ENCODE measurements at places on chromosomes 5 and 9.

- DNase-seq: no peak
These were observed 1.1 kb upstream of the IRF1 start for GRCh38 chr5:132491368-132492364.

DNA sequence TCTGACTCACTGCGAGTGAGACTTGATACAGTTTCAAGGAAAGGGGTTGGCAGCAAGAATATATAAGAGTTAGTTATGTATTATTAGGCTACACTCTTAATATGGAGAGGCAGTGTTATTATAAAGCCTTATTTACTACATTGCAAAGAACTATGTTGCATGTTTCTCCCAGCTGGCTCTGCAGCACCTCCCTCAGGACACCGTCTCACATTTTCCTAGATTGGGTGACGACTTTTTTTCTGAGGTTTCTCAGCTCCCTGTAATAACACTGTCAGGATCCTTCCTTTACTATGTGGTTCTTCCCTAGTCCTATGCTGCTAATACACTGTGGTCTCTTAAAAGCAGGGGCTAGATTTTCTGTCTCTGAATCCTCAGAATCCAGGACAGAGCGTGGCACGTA, 153.7 kb downstream of the INSYN2B start:
- DNase-seq: no peak

GRCh38 chr9:136658849-136659535, 3.7 kb upstream of the EGFL7 start:
- DNase-seq: no peak

GRCh38 chr9:135504262-135505243, 4.1 kb downstream of the MRPS2 start:
- DNase-seq: no peak

DNA sequence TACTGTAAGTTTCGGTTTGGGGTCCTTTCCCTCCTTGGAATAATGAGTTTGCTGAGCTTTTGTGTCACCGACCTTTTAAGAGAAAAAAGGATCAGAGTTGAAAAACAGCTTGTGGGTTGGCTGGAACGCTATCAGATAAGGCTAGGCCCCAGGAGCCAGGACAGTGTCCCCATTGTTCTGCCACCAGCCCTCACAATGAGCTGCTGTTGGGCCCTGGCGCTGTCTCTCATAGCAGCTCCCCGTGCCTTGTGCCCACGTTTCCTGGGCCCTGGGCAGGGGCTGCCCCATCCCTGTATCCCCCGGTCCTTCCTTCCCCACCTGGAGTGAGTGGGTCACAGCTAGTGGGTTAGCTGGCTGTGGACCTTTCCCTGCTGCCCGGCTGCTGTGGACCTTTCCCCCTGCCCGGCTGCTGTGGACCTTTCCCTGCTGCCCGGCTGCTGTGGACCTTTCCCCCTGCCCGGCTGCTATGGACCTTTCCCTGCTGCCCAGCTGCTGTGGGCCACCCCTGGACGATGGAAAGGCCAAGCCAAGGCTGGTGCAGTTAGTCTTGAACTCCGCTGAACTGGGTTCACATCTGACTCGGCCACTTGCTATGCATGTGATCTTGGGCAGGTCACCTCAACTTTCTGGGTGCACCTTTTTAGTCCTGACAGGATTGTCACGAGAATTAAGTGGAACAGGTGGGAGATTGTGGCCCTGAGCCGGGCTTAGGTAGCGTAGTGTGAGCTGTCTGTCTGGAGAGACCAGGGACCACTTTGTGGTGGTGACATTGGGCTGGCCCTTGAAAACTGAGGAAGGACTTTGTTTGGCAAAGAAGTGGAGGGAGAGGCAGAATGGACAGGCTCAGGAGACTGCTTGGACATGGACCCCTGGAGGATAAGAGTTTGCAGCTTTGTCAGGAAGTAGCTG, 99.5 kb downstream of the DAB2IP start:
- DNase-seq: no peak

- no peak for DNase-seq
These were observed 213.8 kb upstream of the ACTBL2 start for GRCh38 chr5:57696389-57696769.

GRCh38 chr9:119298076-119298853, 71.0 kb downstream of the BRINP1 start:
- no peak for DNase-seq

GRCh38 chr9:111023128-111023527, 15.1 kb downstream of the LPAR1 start:
- DNase-seq: no peak

GRCh38 chr9:113772121-113772810, 103.8 kb upstream of the ZNF618 start:
- no peak for DNase-seq

GRCh38 chr5:78472469-78473106, 112.2 kb downstream of the SCAMP1 start:
- DNase-seq: no peak

DNA sequence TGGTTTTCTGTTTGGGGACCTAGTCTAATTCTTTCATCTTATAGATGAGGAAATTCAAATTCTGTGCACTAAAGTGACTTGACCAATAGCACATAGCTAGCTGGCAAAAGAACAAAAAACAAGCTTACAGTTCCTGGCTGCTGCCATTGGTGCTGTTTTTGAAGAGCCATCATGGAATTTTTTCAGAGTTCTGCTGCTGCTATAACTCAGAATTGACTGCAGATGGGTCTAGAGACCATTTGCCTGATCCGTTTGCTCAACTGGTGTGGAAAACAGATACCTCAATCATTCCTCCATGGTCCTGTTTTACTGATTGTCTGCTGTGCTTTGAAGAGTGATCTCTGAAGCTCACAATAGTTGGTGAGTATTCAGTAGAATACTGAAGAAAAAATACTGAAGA, 15.2 kb downstream of the FBXL7 start:
- DNase-seq: no peak

DNA sequence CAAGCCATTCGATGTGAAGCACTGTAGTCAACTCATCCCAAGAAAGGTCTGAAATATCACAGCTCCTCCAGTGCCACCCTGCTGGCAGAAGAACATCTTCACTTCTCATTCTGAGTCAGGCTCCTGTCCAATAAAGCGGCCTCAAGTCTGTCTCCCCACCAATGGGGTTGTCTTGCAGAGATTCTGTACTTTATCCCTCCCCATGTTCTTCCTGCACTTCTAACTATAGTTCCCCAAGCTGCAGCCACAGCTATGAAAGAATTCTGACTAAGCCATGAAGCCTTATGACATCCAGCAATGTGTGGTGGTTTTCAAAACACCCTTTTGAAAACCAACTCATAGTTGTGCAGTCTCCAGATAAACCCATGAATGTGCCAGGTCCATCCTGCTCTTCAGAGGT, 6.8 kb downstream of the MACROH2A1 start:
- no peak for DNase-seq

DNA sequence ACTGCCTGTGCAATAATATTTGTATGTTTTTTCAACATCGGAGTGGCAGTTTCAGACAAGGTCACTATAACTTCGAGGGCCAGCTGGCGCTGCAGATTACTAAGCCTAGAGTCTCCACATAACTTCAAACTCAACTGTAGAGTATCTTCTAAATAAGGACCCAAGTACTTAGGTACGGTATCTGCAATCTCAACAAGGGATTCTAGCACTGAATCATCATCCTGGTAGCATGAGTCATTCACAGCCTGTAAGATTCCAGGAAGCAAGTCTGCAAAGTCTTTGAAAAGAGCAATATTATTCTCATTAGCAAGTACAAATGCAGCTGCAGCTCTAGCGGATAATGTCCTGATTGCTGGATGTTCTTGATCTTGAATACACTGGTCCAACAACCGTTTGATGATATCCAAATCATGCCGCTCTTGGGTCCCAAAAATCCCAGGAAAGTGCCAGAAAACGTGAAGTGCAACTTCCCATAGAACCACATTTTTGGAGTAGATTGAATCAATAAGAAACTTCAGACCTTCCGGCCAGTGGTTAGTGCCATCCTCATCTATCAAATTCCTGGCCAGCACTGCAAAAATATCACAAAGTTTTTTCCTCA, 654 bp downstream of the RANBP6 start:
- no peak for DNase-seq

- DNase-seq: no peak
These were observed 24.8 kb downstream of the CCNJL start for GRCh38 chr5:160287378-160288051.

DNA sequence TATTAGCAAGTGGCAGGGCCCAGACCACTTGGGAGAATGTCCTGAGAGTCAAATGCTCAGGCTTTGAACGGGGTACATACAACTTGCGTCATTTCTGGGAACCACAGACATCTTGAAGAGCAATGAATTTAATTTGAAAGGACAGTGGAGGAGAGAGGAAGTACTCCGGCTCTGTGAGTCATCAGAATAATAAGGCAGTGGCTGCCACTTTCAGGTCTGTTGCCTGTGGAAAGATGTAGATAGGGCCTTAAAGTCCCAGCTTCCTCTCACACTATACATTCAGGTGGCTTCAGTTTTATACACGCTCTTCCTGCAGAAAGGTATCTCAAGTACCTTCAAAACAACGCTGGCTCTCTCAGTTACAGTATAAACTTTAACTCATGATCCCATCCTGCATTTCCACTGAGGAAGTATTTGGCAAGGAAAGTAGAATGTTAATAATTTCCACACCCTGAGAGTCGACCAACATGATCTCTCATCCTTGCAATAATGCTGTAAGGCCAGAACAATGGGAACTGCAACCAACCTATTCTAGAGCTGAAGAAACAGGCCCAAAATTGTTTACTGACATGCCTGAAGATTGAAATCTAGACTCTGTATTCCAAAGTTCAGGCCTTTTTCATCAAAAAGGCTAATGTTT, 6.8 kb upstream of the PRUNE2 start:
- DNase-seq: no peak

GRCh38 chr5:16427587-16427986, 38.0 kb downstream of the ZNF622 start:
- DNase-seq: no peak

DNA sequence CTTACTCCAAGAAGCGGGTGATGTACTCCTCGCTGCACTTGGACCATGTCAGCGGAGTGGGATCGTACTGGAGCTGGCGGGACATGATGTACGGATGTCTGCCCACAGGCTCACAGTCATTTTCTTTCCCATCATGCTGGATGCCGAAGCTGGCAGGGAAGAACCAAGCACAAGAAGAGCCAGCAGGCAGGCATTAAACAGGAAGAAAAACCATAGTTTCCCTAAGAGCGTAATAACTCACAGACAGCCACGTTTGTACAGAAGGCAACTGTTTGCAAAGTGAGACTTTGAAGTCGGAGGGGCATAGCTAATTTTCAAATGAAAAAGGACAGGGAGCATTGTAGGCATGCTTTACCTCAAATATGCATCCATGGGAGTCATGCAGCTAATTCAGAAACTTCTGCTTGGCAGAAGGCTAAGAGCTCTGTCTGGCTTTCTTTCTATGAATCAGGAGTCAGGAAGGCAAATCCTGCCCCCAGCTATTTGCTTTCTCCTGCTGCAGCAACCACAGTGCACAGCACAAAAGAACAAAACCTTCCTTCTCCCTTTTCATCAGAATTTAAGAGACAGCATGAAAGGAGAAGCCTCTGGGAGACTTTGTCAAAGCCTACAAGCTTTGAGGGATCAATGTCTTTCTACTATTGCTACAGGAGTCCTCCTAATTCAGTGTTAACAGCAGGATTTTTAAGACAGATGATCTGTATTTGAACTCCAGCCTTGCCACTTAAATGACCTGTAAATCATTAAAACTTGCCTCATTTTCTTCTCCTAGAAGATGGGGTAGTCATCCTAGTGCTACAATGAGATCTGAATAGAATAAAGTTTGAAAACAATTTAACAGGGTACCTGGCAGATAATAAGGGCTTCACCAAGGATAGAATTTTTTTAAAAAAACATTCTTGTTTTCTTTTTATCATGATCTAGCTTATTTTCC, 209.1 kb downstream of the TARS1 start:
- no peak for DNase-seq

DNA sequence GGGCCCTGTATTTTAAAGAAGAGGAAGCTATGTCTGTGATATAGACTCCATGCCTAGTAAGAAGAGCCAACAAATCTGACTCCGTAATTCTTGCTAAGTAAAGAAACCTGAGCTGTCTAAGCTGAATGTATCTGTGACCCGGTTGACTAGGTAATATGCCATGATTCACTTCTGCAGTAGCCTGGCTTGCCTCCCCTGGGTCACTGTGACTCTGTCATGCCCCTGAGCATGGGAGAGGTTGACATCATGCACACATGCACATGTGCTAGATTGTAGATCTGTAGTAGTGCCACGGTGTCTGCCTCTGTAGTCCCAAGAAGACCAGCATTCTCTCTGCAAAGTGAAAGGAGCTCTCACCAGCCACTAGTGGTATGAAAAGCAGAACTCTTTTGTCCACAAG, 9.1 kb downstream of the SLC22A5 start:
- no peak for DNase-seq

Measured in cortex of kidney (tissue), 1 donor.